ENCODE measurements at places on chromosomes 13 and 19.

DNA sequence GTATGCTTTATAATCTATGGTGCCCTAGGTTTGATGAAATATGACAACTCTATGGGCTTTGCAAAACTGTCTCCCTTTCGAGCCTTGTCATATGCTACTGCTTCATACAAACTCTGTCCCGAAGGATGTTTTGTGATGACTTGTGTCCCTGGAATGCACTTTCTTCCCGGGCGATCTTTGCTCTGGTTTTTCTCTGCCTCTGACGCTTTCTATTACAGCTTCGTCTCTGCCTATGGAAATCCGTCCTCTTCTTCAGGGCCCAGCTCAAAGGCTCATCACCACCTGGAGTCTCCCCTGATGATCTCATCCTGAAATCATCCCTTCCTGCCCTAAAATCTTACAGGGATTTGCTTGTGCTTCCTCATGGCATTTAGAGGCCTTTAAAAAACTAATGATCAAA, 191.5 kb upstream of the KL start:
- peak; percentile 65 for DNase-seq

DNA sequence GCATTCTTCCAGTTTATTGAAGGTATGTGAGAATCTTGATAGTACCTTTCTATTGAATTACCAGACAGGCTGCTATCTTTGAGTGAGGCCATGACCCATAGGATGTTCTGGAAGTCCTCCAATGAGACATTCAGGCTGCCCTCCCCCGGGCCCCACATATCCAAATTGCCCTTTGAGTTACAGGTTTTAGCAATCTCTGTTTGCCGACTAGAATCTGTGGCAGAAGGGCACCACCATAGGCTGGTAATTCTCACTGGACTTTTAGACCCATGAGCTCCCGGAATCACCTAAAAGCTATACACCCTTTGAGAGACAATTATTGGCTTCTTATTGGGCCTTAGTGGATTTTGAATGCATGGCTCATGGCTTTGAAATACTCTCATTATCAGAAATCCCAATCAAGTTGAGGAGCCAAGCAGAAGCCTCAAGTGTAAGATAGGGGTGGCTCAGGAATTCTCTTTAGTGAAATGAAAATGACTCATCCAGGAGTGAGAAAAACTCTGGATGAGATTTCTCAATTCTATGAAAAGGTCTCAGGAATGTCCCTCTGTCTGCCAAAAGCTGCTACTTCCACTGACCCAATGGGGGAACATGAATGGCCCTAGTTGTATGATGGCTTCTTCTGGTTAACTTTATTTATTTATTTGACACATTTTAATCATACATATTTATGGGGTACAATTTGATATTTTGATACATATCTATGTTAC, 172.1 kb upstream of the CSNK1A1L start:
- DNase-seq, result peak; percentile 12

DNA sequence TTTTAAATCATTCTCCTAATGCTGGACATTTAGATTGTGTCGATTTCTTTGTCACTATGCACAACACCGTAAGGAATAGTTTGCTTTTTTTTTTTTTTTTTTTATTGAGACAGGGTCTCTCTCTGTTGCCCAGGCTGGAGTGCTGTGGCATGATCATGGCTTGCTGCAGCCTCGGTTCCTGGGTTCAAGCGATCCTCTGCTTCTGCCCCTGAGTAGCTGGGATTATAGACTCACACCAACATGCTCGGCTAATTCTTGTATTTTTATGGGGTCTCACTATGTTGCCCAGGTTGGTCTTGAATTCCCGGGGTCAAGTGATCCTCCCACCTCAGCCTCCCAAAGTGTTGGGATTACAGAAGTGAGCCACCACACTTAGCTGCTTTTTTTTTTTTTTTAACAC, 86.5 kb downstream of the RYR1 start:
- no peak for DNase-seq

- DNase-seq, result no peak
Measured at GRCh38 chr19:18291019-18291524, 9.7 kb upstream of the JUND start.

DNA sequence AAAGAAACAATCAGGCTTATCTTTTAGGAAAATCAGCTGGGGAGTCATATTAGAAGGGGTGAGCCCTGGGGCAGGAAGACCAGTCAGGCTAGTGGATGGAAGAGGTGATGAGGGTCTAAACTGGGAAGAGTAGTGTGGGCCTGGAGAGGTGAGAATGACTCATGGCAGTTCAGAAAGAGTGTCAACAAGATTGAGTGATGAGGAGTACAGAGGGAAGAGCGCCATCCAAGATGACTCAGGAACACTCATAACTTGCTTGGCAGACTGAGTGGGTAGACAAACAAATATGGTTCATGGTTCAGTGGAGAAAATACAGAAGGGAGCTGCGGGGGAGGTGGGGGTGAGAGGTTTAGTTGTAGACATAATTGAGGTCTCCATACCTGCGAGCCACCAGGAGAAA, 17.3 kb upstream of the CLDN10 start:
- DNase-seq, result no peak

GRCh38 chr13:113837560-113838355, 26.1 kb downstream of the GAS6 start:
- DNase-seq, result peak; percentile 98

- DNase-seq, result no peak
Measured at GRCh38 chr13:48302871-48303358, 636 bp upstream of the RB1 start.

DNA sequence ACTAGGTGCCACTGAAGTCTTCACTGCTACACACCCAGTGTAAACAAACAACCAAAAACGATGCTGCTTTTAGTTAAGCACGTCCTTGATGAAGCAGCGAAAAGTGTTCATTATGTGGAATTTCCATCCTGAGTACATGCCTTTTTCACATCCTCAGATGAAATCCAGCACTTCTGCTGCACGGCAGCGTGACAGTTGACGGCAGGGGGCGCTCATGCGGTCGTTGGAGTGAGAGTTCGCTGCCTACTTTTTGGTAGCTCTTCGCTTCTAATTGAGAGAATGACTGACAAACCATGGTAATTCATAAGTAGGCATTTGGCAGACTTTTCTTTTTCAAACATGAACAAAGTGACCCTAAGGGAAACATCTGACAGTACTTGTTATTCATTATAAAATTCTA, 1124.9 kb downstream of the EFNB2 start:
- peak; percentile 6 for DNase-seq

GRCh38 chr13:23847497-23847896, 41.7 kb downstream of the MIPEP start:
- DNase-seq, result no peak

DNA sequence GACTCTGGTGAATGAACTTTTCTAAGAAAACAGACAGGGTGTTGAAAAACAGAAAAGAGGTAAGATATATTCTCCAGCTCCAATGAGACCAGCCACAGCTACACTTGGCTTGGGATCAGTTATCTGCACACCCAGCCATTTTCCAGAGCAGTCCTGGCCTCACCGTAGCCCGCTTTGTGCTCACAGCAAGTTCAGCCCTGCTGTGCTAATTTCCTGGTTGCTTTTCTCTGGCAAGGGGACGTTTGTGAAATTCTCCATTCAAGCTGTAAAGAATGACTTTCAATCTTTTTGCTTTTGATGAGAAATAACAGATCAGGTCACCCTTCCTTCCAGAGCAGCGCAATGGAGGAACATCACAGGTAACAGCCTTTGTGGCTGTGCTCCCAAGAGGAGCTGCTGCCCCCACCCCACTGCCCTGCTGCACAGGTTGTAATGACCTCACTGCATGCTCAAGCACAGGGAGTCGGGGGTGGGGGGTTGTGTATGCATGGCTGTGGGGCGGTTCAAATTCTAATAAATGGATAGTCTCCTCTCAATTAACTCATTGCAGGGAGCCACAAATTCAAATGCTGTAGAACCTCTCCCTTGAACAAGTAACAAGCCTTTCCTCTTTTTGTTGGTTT, 516.6 kb upstream of the NBEA start:
- no peak for DNase-seq

- no peak for DNase-seq
Measured at GRCh38 chr19:1610579-1610978, 5.3 kb upstream of the UQCR11 start.

DNA sequence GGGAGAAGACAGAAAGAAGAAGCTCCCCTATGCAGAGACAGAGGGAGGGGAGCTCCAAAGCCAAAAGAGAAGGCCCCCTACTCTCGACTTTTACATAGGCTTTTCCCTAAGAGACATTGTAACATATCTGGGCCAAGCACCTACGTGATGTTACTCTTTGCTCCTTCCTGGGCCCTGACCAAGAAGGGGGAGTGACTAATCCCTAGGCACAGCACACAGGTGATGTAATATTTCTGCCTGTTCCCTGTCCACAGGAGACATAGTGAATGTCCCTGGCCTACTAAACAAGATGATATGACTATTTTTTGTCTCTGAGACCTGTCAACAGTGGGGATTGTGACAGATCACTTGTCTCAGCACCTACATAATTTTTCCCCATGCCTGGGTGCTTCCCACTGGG, 15.9 kb upstream of the ZNF254 start:
- no peak for DNase-seq

DNA sequence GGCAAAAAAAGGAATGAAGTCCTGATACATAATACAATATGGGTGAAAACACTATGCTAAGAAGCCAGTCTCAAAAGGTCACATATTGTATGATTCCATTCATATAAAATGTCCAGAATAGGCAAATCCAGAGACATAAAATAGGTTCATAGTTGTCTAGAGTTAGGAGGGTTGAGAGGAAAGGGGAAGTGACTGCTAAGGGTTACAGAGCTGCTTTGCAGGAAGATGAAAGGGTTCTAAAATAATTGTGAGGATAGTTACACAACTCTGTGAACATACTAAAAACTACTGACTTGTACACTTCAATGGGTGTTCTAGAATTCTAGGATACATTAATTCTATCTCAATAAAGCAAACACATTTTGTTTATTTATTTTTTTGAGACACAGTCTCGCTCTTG, 25.7 kb downstream of the CAB39L start:
- no peak for DNase-seq

DNA sequence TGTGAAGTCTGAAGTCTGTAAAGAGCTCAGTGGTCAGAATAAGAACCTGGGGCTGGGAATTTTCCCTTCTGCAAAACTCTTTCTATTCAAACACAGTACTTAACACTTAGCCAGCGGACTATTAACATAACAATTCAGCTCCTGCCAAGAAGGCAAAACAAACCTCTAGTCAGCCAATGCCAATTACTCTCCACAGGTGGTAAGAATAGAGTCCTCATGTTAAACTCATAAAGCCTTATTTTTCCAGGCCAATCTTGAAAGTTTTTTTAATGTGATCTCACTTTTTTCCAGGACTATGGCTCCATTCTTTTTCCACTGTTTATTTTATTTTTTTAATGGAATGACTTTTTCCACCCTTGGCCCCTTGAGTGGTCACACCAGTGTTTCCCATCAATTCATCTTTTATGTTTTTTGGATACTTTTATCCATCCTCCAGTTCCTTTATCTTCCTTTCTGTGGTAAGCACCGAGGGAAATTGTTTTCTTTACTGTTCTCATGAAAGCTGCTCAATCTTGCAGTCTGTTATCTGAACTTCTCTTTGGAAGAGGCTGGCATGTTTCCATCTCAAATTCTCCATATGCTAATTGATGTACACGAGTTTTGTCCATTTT, 217.3 kb downstream of the LHFPL6 start:
- no peak for DNase-seq

DNA sequence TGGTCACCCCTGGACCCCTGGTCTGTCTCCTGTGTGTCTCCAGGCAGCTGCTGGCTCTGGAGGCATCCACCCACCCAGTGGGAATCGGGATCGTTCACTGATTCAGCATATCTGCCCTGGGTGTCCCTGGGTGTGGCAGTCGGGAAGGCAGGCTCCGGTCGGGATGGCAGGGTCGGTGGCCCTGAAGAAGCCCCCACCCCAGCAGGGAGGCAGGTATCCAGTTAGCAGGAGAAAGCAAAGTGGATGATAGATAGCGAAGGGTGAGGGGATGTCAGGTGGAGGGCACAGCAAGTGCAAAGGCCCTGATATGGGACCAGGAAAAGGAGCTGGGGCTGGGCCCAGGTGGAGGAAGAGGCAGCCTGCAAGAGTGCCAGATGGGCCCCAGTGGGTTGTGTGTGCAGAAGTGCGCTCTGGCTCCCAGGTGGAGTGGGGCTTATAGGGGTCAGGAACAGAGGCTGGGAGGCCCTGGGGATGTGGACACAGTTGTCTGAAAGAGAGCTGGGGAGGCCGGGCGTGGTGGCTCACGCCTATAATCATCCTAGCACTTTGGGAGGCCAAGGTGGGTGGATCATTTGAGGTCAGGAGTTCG, 2.3 kb downstream of the SSBP4 start:
- no peak for DNase-seq

All from hepatic stellate cell (primary cell).